ENCODE measurements at places on chromosomes 4 and X. TPM values are rescaled to one million over a fixed set of nuclear protein-coding genes. Genes with fewer than 3 reads are reported as not detected.

DNA sequence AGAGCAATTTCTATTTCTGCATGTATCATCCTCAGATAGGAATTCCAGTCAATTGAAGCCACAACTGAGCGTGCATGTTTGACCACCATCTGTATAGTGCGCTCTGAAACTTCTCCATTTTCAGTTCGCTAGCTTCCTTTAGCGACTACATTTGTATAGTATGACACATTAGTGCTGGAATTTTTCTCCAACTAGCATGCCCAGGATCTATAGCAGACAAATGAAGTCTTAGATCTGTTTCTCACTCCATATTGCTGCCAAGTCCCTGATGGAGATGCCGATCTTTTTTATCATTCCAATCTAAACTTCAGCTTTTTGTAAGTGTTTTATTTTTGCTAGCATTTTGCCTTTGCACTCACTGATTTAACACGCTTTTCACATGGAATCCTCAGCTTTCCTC, 774.8 kb upstream of the TENM3 start:
- DNase-seq, result no peak

The ANOS1 gene
- total RNA-seq, result 1.9 TPM

DNA sequence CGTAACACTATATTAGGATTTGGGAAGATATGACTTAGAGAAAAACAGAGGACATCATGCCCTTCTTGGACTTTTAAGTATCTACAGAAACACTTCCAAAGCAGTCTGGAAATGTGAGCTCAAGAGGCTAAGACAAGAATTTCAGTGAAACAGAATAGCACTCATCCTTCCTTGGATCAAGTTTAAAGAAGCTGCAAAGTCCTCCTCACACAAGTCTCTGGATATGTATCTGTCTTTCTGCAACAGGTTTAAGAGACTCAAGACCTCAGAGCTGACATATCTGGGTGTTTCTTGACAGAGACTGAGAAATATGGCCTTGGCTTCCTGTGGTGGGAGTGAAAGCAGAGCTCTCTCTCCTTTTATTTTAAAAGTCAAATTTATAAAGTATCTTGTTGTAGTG, 82.5 kb upstream of the GIMD1 start:
- no peak for DNase-seq

The ADH1B gene
- 0.43 TPM for total RNA-seq

DNA sequence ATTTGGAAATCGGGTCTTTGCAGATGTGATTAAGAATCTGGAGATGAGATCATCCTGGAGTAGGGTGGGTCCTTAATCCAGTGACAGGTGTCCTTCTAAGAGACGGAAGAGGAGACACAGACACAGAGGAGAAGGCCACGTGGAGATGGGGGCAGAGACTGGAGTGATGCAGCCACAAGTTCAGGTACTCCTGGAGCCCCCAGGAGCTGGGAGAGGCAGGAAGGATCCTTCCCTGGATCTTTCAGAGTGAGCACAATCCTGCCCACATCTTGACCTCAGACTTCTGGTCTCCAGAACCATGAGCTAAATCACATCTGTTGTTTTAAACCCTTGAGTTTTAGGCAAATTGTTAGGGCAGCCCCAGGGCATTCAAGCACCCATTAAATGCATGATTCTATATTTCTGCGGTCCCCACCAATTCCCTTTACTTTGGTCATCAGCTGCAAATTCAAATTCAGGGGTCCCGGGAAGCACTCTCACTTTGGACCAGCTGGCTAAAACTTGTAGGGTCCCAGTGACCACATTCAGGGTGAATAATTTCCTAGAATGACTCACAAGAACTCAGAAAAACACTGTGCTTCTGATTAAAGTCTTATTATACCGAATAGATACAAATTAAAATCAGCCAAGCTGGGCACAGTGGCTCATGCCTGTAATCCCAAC, 12.8 kb upstream of the AKAP17A start:
- no peak for DNase-seq

The TEX13B gene
- not detected for total RNA-seq

Measured in fibroblast of villous mesenchyme (primary cell).